ENCODE measurements at places on chromosomes 2 and 18.

DNA sequence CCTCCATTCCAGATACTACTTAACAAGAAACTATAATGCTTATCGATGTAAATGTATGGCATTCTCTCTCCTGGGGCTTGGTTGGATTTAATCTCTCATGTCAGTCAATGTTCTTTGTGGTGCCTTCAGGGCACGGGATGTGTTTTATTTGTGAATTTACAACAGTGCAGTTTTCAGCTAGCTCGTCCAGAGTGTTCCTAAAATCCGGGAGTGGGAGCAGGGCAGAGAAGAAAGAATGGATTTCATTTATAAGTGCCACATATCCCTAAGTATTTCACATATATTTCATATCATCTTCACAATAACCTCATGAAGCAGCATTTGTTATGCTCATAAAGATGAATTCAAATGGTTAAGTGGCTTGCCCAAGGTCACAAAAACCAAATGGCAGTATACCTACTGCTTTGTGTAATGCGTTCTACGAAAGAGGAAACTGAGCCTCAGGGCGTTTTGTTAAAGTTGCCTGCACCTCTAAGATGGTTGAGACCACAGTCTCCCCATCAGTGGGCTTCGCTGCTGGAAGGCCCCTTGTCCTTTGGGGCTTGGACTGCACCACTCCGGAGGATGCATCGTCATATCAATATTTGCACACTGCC, 134.7 kb upstream of the MGAT5 start:
- peak overlapping the region; percentile 94 for H3K4me3 ChIP-seq
- peak overlapping the region; percentile 85 for H3K27ac ChIP-seq
- H3K36me3 ChIP-seq: no peaks in the 10 kb centered on the region
- H3K4me1 ChIP-seq: peaks cover 28% of the 10 kb centered on the region
- DNase-seq: no peak

DNA sequence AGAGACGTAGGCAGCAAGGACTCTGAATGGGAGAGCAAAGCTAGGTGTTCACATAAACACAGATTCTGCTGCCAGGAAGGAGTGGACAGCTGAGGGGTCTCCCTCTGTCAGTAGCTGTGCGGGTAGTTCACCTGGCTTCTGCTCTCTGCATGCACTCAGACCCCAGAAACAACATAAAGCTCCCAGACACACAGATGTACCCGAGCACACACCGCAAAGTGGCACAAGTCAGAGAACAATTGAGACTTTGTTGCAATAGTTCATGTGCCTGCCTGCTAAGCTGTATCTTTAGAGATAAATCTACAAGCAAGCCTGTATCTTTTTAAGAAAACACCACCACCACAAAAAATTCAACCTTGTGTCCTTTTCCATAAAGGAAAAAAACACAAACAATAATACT, 420.0 kb upstream of the ST6GAL2 start:
- H3K4me1 ChIP-seq: peaks cover 3% of the 10 kb centered on the region
- H3K4me3 ChIP-seq: no peak overlapping the region
- no peaks in the 10 kb centered on the region for H3K36me3 ChIP-seq
- DNase-seq: no peak
- H3K27ac ChIP-seq: no peak overlapping the region

DNA sequence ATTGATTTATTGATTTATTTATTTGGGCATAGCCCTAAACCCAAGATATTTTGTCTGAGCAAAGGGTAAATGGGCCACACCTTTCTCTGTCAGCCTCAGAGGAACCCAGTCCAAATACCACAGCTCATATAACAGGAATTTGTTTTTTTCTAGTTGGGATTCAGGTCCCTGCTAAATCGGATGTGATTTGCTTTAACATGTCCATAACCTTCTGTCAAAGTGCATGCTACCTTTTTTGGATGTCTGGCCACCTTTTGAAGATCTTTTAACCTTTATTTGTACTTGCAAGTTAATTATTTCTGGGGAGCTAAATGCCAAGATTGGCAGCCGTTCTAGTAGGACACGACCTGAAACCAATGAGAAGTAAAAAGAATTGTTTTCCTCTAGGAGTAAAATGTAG, 303.2 kb upstream of the UBE2E3 start:
- no peaks in the 10 kb centered on the region for H3K36me3 ChIP-seq
- H3K4me1 ChIP-seq: no peaks in the 10 kb centered on the region
- no peaks in the 10 kb centered on the region for H3K27me3 ChIP-seq
- DNase-seq: no peak
- no peak overlapping the region for H3K4me3 ChIP-seq

DNA sequence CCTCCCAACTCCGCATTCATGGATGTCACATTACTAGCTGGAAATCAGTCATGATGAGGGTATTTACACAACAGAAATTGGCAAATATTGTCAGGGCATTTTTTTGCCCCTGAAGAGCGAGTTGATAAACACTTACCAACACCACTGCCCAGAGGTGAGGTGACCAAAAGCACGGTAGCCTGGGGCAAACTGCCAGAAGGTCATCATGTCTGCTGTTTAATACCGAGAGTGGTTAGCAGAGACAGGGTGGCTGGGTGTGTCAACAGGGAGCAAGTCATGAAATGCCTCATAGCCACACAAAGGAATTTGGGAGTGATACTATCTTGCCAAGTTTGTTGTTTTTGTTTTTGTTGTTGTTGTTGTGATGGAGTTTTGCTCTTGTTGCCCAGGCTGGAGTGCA, 37.0 kb upstream of the EPC2 start:
- H3K36me3 ChIP-seq: no peaks in the 10 kb centered on the region
- no peaks in the 10 kb centered on the region for H3K27me3 ChIP-seq
- H3K4me1 ChIP-seq: no peaks in the 10 kb centered on the region
- DNase-seq: no peak
- H3K27ac ChIP-seq: no peak overlapping the region
- H3K4me3 ChIP-seq: no peak overlapping the region
